ENCODE measurements at places on chromosomes 6 and 20.

DNA sequence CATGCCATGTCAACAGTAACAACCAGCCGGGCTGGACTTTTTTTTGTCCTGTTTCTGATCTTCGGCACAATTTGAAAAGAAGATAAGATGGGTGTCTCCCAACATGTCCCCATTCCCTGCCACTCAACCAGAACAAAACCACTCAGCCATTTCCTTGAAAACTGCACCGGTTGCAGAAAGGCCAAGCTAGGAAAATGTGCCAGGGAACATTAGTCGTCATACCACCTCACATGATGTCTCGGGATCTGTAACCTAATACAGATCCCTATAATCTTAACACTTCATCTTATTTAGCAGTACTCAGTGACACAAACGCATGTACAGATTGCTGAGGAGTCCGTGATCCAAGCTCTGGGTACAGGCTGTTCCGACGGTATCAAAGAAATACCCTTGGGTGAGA is 46.5 kb downstream of the ALDH8A1 start:
- no peak for DNase-seq

DNA sequence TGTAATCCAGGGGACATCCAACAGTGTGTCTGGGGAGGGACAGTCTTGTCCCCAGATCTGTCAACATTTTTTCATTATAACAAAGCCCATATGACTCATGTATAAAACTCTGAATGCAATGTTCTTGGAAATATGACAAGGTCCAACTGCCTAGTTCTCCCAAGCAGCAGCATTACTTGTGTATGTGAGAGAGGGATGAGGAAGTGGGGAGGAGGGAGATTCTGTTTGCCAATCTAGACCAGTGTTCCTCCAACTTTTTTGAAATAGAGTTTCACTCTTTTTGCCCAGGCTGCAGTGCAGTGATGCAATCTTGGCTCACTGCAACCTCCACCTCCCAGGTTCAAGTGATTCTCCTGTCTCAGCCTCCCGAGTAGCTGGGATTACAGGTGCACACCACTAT is 394.8 kb downstream of the DHX35 start:
- no peak for DNase-seq

DNA sequence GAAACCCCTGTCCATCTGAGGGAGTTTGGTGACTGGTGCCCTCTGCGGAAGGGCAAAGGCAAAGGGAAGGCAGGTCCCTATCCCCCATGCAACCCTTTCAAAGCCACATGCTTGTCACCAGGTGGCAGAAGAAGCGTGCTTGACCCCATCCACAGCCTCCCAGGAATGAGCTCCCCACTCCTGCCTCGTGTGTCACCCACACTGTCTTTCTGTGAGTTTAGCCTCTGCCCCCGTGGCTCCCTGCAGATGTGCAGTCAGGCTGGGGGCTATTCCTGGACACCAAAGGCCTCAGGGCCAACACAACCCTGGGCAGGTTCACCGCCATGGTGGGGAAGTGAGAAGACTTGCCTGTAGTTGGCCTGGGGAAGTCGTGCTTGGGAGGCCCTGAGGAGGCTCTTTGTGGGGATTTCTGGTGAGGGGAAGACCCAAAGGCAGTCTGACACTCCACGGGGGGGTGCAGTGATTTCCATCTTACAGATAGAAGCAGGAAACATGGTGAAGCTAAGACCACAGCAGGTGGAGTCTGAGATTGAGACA is 16.6 kb upstream of the PCMTD2 start:
- no peak for DNase-seq

DNA sequence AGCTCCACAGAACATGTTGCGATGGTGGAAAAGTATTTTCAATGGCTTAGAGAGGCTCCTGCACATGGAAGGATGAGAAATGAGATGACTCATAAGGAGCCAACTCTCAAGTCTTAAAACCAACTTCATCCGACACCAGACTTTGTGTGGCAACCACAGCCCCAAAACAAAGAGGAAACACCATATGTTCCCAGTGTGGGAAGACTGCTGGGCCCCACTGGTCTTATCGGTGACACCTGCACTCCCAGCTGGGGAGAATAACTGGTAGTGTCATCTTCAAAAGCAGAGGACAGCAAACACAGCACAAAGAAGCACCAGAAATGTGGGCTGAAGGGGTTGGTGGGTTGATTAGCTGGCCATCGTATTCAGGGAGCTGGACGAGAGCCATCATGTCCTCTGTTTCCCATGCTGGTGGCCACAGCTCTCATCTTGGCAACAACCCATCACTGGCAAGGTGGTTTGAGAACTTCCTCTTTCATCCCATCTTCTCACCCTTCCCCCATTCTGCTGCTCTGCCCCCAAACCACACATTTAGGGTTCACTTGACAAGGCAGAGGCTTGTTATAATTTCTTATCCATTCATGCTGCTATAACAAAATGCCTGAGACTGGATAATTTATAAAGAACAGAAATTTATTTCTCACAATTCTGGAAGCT is 46.0 kb upstream of the TASP1 start:
- no peak for DNase-seq

GRCh38 chr20:16541226-16541625 is 32.0 kb downstream of the KIF16B start:
- no peak for DNase-seq

Measured in AG04449 (cell line).